ENCODE measurements at places on chromosomes 4 and X.

DNA sequence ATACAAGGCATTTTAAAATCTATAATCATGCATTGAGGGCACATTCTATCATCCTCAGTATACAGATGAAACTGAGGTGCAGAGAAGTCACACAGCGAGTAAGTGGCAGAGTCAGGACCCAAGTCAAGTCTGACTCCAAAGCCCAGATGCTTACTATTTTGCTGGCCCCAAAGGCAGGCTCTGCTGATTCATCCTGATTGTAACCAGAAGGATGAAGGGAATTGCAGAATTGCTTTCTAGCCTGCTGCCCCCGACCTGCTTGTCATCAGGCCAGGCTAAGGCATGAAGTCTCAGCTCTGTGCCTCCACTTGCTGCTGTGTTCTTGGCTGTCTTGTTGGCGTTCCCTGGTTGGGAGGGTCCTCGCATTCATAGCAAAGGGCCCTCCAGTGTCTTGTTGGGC is 62.7 kb downstream of the SLC9A6 start:
- DNase-seq: no peak

DNA sequence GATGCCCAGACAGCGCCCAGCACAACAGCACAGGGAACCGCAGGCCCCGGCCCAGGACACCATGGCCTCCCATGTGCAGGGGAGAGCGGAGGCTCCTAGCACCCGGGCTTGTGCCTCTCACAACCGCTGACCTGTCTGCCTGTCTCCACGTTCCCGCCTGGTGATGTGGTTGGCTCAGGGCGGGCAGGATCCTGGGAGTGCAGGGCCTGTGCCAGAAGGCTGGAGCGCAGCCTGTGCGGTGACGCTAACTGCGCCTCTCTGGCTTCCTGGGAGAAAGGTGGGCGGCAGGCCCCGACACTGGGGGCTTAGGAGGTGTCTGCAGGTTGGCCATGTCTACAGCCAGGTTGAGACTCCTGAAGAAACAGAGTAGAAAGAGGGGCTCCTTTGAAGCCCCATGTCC is 48.7 kb downstream of the CPZ start:
- DNase-seq: no peak

DNA sequence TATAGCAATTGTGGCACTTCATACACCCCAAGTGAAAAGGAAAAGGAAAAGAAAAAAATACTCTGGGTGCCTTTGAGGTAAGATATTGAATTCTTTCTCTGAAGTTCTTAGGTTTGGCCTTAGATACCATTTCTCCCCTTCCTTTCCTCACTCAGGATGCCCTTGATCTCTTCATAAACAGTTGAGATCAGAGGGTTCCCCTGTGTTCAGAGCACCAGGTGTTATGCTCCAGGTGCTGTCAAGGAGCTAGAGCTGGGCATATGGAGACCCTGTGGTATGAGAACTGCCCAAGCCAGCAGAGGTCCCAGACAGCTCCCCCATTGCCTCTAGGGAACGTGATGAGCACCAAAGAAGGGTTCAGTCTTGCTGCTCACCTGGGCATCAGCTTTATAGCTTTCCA is 17.1 kb upstream of the CD40LG start:
- no peak for DNase-seq

DNA sequence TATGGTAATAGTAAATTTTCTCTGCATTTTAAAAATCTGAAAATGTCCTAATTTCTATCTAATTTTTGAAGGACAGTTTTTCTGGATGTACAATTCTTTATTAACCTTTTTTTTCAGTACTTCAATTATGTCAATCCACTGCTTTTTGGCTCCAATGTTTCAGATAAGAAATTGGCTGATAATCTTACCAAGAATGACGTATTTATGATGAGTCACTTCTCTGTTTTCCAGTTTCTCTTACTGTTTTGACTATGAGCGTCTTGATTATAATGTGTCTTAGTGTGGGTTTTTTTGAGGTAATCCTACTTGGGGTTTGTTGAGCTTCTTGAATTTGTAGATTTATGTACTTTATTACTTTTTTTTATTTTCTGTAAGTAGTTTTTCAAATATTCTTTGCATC is 47.2 kb downstream of the UGT2B11 start:
- no peak for DNase-seq

DNA sequence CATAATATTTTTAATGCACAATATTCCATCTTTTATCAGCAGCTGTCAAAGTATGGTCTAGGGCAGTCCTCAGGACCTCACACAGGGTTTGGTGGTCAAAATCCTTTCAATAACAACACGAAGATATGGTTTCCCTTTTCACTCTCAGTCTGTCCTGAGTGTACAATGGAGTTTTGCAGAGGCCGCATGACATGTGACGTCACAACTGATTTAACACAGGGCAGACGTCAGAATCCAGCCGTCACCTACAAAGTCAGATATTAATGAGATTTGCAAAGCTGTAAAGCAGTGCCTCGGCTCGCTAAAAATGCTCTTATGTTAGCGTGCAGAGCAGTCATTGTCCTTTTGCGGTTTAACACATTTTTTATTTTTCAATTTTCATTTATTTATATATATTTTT is 12.5 kb downstream of the ABLIM2 start:
- no peak for DNase-seq

DNA sequence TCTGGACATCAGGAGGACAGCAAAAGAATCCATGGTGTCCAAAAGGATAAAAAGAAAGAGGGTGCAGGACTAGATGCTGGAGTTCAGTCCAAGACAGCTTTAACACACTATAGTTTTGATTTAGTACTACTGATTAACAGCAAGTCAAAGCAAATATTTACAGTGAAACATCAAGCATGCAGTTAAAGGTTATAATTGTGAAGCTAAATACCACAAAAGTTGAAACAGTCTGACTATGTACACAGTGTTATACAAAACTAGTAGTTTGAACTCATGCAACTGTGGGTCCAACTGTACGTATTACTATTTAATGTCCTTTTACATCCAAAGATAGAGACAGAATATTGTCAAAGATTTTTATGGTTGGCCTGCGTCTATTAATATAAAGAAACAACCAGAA is 57.6 kb downstream of the CHIC2 start:
- DNase-seq: no peak

DNA sequence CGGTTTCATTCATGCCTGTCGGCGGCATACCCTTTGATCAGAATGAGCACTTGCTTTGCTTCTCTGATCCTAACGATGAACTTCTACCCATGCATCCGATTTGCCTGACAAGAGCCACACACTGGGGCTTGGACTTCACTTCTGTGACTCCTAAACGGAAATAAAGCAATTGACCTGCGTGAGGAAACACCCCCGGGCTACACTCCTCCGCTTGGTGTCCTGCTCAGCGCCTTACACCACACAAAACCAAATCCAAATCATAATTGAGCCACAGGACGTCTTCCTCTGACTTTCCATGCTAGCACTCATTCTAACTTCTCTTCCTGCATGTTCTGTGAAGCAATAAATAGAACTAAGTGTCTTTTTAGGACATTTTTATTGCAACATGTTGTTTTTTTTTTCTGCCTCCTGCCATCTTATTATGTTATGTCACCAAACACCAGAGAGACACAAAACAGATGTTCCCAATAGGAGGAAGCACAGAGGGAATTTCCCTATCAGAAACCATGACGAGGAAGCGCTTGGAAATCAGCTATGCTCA is 110.8 kb upstream of the FAM9B start:
- no peak for DNase-seq

- no peak for DNase-seq
These were observed 10.2 kb upstream of the PRKG2 start for GRCh38 chr4:81225252-81225651.

- peak; percentile 36 for DNase-seq
These were observed 4.9 kb upstream of the TLR8 start for GRCh38 chrX:12901486-12901885.

- peak; percentile 53 for DNase-seq
These were observed at the start of gene PRPS2 for GRCh38 chrX:12791257-12792228. PRPS2 (plus strand) TSS chrX:12791412; CDS start chrX:12791498, 86 bp downstream.

DNA sequence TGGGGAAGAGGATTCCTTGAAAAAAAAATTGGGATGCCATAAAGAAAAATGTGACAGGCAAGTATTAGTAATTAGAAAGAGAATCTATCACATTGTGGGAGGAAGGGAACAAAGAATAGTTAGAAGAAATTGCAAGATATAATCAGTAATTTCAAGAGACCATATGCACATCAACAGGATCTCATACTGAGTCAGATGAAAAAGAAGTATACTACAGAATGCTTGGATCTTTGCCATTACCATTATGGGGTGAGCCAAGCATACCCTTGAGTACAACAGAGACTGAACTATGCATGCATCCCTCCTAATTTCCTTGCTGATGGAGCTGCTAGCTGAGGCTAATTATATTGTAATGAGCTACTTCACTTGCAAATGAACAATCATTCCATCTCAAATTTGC is 287.6 kb downstream of the PAPSS1 start:
- DNase-seq: no peak

DNA sequence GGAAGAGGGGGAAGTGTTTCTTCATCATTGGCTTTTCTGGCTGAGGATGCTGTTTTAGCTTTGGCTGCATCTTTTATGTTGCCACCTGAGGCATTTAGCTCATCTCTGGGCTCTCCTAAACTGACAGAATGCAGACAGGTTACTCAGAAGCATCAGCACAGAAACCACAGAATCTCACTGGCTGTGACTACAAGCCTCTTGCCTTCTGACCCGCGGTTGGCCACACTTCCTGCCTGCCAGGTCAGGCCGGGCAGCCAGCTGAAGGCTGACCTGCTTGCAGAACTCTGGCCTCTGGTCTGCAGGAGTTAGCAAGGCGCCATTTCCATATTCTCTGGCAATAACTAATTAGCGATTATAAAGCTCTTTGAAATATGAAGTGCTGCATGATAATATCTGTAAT is 366.5 kb downstream of the MID1IP1 start:
- DNase-seq: no peak

- DNase-seq: no peak
These were observed 93.5 kb downstream of the SEL1L3 start for GRCh38 chr4:25769251-25769650.

DNA sequence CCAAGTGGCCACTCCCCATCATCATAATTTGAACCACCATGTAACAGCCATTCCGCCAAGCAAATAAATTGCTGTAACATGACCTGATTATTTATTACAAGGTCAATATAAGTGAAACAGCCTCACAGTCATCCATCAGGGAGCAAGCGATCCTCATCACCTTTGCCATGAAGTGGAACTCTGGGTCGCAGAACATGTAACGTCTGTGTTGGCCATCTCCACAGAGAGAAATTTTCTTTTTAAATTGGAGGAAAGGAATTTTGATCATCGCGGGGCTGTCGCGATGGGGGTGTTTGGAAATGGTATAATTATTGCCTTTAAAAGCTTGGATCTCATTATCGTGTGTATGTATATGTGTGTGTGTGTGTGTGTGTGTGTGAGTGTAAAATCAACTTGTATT is 90.2 kb downstream of the SHOX start:
- DNase-seq: no peak

DNA sequence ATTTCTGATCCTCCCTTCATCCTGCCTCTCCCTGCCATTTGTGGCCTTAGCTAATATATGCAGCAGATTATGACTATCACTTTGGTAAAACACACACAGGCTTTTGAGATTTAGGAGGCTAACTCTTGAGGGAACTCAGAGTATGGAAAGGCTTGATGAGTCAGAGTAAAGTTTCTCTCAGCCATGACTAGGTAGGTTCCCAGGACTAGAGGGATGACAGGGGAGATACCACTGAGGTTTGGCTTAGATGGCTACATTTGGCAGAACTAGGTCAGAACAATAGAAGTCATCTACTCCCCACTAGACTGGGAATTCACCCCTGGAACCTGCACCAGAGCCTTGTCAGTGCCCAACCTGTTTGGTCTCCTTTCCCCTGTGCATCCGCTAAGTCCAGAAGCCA is 585.7 kb downstream of the TLL1 start:
- DNase-seq: no peak

DNA sequence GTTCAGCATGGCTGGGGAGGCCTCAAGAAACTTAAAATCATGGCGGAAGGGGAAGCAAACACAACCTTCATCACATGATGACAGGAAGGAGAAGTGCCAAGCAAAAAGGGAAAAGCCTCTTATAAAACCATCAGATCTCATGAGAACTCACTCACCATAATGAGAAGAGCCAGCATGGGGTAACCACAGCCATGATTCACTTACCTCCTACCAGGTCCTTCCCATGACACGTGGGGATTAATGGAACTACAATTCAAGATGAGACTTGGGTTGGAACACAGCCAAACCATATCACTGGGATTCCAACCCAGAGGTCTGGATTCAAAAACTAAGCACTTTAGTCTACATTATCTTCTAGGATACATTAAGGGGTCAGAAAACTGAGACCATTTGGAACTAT is 609.6 kb upstream of the SPANXN1 start:
- no peak for DNase-seq

GRCh38 chrX:111742018-111742417 is 61.0 kb downstream of the ALG13 start:
- no peak for DNase-seq

DNA sequence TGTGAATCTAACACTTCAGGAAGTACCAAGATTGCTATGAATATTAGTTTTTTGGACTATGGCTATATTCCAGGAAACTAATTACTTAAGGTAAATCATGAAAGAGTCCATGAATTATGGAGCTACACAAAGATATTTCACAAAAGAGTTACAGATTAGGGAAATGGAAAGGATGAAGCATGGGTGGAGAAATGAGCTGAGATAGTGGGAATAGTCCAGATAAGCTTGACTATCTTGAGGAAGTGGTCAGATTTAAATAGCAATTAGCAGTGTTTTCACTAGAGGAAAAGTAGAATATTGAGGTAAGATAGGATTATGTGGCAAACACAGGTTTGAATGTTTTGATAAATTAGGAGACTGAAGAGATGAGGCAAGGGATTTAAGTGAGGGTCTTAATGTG is 42.1 kb upstream of the C1GALT1C1 start:
- DNase-seq: no peak

- DNase-seq: no peak
These were observed 16.1 kb downstream of the NKX3-2 start for GRCh38 chr4:13527981-13528820.

- DNase-seq: no peak
These were observed 66.2 kb downstream of the AGA start for GRCh38 chr4:177376024-177376423.

DNA sequence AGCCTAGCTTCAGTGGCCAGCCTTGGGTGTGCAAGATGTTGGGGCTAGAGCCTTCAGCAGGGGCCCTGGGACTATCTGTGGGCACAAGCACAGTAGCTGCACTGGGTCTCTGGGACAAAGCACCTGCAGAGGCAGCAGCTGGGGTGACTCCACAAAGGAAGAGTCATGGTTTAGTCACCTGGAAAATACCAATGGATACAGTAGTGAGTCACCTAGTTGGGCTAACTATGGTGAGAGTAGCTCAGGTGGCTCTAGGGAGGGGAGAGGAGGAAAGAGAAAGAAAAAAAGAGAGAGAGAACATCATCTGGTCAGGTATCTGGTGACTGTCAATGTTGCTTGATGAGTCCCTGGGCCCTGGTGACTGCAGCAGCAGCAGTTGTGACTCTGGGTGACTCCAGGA is 72.9 kb upstream of the SPIN4 start:
- no peak for DNase-seq

- no peak for DNase-seq
These were observed 73.7 kb upstream of the SLC25A43 start for GRCh38 chrX:119325456-119325855.

All from activated T-helper 1 cell treated with Interleukin-2 at 50 U/mL for 16 hours (primary cell).